WTC11 (cell line): ENCODE measurements at places on chromosomes 7 and 10. TPM values are rescaled to one million over a fixed set of nuclear protein-coding genes. Genes with fewer than 3 reads are reported as not detected.

DNA sequence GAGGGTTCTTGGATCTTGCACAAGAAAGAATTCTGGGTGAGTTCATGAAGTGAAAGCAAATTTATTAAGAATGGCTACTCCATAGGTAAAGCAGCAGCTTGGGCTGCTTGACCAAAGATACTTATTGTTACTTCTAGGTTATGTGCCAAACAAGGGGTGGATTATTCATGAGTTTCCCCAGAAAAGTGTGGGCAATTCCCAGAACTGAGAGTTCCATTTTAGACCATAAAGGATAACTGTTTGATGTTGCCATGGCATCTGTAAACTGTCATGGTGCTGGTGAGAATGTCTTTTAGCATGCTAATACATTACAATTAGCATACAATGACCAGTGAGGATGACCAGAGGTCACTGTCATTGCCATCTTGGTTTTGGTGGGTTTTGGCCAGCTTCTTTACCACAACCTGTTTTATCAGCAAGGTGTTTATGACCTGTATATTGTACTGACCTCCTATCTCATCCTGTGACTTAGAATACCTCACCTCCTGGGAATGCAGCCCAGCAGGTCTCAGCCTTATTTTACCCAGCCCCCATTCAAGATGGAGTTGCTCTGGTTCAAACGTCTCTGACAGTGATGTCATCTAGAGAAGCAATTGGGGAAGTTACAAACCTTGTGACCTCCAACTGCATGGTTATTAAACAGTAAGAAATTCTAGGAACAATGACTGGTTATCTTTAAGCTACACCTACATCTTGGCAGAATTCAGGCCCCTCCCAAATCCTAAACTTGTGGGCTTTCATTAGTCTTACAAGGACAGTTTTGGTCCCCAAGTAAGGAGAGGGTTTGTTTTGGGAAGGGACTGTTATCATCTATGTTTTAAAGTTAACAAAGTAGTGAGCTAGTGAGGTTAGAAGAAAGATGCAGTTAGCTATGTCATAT, 48.0 kb upstream of the INHBA start:
- peaks cover 59% of the 10 kb centered on the region for H3K36me3 ChIP-seq
- DNase-seq: no peak
- no peak overlapping the region for H3K4me3 ChIP-seq
- peaks cover 6% of the 10 kb centered on the region for H3K27me3 ChIP-seq

- H3K36me3 ChIP-seq: no peaks in the 10 kb centered on the region
- no peaks in the 10 kb centered on the region for H3K4me1 ChIP-seq
- no peak overlapping the region for H3K27ac ChIP-seq
These were observed 26.4 kb upstream of the ADO start for GRCh38 chr10:62778125-62778524.

GRCh38 chr7:68461430-68461829, 1136.8 kb upstream of the AUTS2 start:
- H3K4me3 ChIP-seq: no peak overlapping the region
- H3K36me3 ChIP-seq: peaks cover 6% of the 10 kb centered on the region
- no peak overlapping the region for H3K27ac ChIP-seq
- DNase-seq: no peak

DNA sequence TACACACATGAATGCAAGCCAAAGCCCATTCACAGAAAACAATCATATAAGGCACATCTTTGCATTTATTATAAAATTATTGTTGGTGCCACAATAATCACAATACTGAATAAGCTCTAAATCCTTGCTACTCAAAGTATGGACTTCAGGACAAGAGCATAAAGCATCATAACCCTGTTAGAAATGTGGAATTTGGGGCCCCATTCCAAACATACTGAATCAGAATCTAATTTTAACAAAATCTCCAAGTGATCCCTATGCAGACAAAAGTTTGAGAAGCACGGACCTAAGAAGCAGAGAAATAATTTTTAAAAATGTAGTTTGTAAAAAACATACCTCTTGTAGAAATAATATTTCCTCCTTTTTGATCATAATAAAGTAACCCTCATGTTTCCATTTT, 199.2 kb downstream of the IMMP2L start:
- H3K4me1 ChIP-seq: peaks cover 15% of the 10 kb centered on the region
- no peak for DNase-seq
- H3K36me3 ChIP-seq: no peaks in the 10 kb centered on the region
- H3K27me3 ChIP-seq: no peaks in the 10 kb centered on the region
- H3K4me3 ChIP-seq: no peak overlapping the region
- no peak overlapping the region for H3K27ac ChIP-seq

- no peak for DNase-seq
- H3K27me3 ChIP-seq: no peaks in the 10 kb centered on the region; the same call in 1 of the 2 replicates
- peaks cover 6% of the 10 kb centered on the region for H3K36me3 ChIP-seq
- no peak overlapping the region for H3K4me3 ChIP-seq
These were observed 44.7 kb downstream of the ELFN1 start for GRCh38 chr7:1714583-1715330.

DNA sequence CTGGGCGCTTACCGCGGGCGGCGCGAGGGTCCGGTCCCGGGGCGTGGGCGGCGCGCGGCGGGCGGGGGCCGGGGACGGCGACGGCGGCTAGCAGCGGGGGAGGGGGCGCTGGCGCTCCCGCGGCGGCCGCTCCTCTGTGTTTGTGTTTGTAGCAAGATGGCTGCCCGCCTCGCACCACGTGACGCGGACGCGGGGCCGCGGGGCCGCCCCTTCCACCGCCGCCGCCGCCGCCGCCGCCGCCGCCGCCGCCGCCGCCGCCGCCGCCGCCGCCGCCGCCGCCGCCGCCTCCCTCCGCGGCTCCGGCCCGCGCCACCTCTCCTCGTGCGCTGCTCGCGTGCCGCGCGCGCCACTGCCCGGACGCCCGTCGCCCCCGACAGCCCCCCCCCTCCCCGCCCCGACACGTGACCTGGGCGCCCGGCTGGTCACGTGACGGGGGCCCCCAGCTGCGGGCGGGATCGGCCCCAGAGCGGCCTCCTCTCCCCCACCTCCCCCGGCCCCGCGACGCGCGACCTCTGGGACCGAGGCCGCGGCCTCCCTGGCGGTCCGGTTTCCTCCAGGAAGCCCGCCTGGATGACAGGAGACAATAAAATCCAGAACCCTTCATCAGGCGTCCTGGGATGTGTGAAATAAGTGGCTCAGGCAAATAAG, at the start of gene GIGYF1:
GIGYF1 (minus strand) TSS at position 153 of the 648 bp plus-strand sequence. CDS start 6,012 bp downstream, outside the sequence.
- H3K27ac ChIP-seq: peak within 1 kb of the TSS; percentile 97
- peaks cover 47% of the 10 kb centered on the region for H3K4me1 ChIP-seq
- peaks cover 13% of the 10 kb centered on the region for H3K36me3 ChIP-seq
- H3K4me3 ChIP-seq: peak within 1 kb of the TSS; percentile 96
- DNase-seq: peak; percentile 72

DNA sequence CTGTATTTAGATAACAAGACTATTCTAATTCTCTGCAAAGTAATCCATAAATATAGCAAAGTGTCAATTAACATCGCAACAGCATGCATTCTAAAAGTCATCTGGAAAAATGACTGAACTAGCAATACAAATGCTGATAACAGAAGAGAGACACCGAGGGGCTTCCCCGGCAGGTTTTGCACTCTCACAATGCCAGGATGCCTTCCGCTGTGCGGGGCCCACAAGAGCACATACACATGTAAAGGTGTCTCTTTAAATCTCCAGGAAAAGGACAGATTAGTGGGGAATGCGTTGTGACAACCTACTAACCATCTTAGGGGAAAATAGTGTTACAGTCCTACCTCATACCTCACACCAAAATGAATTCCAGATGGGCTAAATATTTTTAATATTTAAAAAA, 86.9 kb downstream of the CXCL12 start:
- 0 out of 2 replicates have a peak overlapping the region, but pooled peaks have one; percentile 58 for H3K27ac ChIP-seq
- no peak for DNase-seq
- peak overlapping the region; percentile 13 for H3K4me3 ChIP-seq
- H3K4me1 ChIP-seq: peaks cover 22% of the 10 kb centered on the region

- DNase-seq: no peak
- peak overlapping the region; percentile 92 for H3K27ac ChIP-seq
- H3K36me3 ChIP-seq: peaks cover under 1% of the 10 kb centered on the region; the same call in 1 of the 2 replicates
- peaks cover 99% of the 10 kb centered on the region for H3K4me1 ChIP-seq
- H3K27me3 ChIP-seq: peaks cover 24% of the 10 kb centered on the region
- H3K4me3 ChIP-seq: peak overlapping the region; percentile 39
These were observed 9.1 kb downstream of the TSPAN14 start for GRCh38 chr10:80462981-80463741.

GRCh38 chr7:107792364-107792763, 10.7 kb downstream of the SLC26A3 start:
- no peak for DNase-seq
- no peaks in the 10 kb centered on the region for H3K27me3 ChIP-seq
- no peaks in the 10 kb centered on the region for H3K36me3 ChIP-seq
- peaks cover 14% of the 10 kb centered on the region for H3K4me1 ChIP-seq
- no peak overlapping the region for H3K27ac ChIP-seq

Gene IRF5
- total RNA-seq: 0.66 to 0.71 TPM (median 0.69 TPM) in 3 replicates

Gene STYXL1
- total RNA-seq: 21.3 to 28.2 TPM (median 27.8 TPM) in 3 replicates

Gene IDI2
- total RNA-seq: not detected in 3 replicates

Gene DIP2C
- 10.9 to 11.0 TPM (median 11.0 TPM) in 3 replicates for total RNA-seq

Gene RPEL1
- 0.09 TPM in 1 of 3 replicates, not detected in the others for total RNA-seq
